ENCODE measurements at places on chromosomes 7 and 10. TPM values are rescaled to one million over a fixed set of nuclear protein-coding genes. Genes with fewer than 3 reads are reported as not detected.

KIAA1217 gene
- total RNA-seq, result 54.3 TPM

GRCh38 chr7:29592866-29593265, 29.2 kb downstream of the PRR15 start:
- DNase-seq, result no peak

DNA sequence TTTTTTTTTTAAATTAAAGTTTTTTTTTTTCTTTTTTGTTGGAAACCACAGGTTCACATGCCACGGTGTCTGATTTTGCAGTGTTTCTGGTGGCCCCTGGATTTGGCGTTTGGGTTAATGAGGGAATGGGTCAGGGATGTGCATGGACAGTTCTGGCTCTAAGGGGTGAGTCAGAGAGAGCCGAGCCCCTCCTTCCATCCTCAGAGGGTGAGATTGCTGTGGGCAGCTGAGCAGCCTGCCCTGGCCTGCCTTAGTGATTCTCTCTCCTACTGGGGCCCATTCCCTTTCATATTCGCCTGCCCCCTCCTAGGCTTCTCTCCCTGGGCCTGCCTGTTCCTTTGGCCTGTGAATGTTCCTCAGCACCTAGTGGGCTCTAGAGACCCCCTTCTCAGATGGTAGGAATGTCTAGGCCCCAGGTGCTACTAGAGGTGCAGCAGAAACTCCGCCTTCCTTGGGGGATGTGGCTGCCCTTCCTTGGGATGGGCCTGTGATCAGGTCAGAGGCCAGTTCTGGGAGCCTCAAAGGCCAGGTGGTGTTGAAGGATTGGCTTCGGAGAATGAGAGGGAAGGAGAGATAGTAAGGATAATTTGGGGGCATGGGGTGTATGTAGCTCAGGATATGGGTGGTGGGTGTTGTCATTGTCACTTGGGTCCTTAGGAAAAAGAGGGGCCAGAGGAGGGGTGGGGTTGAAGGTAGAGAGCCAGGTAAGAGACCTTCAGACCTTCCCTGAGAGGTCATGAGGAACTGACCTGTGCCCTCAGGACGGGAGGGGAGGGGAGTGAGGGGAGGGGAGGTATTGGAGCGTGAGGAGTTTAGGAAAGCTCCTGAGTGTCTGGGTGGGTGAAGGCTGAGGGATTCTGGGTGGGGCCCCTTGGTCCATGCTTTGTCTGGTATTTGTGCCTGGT, 19.8 kb downstream of the TSPAN14 start:
- no peak for DNase-seq

DNA sequence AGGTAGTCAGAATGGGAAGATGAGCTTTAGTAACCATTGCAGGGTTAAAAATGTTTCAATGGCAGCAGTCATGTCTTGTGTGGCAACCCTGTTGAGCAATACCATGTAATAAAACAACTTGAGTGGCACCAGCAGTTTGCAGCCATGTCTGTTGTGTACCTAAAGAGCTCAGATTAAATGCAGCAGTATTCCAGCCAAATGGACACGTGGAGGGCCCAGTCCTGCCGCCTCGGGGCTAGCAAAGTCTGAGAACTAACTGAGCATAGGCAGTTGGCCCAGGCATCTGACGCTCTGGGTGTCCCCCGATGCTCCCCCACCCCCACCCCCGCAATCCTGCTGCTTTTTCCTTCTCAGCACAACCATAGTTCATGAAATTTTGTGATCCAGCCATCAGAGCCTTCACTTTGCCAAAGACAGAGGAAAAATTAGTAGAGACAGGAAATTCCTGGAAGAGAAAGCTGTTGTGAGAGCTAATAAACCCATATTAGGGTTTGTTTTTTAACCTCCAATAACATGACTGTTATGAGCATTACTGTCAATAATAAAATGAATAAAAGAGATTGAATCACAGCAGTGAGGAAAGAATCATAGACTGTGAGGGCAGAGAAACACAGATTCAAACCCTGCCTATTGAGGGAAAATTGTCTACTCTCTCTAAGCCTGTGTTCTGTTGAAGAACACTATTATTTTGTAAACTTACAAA, 220.6 kb upstream of the RHOBTB1 start:
- peak; percentile 89 for DNase-seq

NXPH1 gene
- total RNA-seq, result 0.25 TPM

CYP3A4 gene
- total RNA-seq, result not detected
